ENCODE measurements at places on chromosomes 4 and X.

DNA sequence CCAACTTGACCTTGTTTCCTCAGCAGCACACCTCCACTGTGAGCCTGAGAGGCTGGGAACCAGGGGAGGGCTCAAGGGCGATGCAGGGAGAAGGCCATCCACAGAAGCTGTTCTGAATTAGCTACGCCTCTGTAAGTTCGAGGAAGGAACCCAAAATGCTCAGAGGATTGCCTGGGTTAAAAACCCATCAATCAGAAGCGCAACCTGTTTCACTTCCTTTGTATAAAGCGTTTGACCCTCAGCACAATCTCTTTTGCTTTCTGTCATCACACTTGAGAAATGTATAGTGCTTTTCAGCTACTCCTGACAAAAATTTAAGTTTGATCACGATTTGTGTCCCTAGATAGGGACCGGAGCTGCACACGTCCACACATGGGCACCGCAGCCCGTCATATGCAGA, 48.0 kb upstream of the MAP3K15 start:
- DNase-seq, result no peak

- no peak for DNase-seq
These were observed 1342.4 kb upstream of the TENM3 start for GRCh38 chr4:180900781-180901180.

- no peak for DNase-seq
These were observed 13.0 kb downstream of the CXCL13 start for GRCh38 chr4:77618383-77619241.

DNA sequence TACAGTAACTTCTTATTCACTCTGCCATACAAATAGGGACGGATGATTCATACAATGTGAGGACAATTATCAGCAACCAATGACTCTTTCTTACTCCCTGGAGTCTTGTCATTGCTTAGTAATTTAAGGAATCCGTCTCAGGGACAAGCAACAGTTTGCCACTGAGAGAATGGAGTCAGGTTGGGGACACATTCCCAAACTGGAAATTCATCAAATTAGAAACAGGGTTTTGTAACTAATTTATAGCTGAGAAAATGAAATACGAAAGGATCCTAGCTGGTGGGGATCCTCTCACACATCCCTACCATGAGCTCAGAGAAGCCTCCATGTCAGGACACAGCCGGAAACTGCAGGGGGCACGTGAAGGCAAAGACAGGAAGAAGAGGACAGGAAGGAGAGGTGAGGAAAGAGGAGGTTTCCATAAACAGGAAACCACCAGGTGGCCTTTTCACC, 50.4 kb upstream of the KDR start:
- DNase-seq, result no peak

DNA sequence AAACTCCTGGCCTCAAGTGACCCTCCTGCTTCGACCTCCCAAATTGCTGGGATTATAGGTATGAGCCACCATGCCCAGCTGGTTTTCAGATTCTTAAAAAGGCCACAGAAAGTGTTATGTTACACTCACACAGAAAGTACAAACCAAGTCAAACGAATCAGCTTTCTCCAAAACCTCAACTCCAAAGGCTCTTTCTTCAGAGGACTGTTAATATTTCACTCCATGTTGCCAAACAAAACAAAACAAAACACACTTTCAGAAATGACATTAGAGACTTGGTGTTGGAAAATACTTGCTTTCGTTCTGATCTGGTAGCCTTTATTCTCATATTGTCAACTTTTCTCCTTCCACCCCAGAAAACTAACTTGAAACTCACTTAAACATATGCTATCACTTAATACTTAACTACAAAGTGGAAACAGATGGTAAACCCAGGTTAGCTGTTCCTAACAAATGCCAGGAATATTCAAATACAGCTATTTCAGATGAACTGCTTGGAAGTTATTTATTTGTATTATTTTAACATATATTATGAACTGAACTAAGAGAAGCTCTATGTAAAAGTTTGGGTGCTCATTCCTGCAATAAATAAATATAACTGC, 34.7 kb downstream of the RLIM start:
- no peak for DNase-seq

DNA sequence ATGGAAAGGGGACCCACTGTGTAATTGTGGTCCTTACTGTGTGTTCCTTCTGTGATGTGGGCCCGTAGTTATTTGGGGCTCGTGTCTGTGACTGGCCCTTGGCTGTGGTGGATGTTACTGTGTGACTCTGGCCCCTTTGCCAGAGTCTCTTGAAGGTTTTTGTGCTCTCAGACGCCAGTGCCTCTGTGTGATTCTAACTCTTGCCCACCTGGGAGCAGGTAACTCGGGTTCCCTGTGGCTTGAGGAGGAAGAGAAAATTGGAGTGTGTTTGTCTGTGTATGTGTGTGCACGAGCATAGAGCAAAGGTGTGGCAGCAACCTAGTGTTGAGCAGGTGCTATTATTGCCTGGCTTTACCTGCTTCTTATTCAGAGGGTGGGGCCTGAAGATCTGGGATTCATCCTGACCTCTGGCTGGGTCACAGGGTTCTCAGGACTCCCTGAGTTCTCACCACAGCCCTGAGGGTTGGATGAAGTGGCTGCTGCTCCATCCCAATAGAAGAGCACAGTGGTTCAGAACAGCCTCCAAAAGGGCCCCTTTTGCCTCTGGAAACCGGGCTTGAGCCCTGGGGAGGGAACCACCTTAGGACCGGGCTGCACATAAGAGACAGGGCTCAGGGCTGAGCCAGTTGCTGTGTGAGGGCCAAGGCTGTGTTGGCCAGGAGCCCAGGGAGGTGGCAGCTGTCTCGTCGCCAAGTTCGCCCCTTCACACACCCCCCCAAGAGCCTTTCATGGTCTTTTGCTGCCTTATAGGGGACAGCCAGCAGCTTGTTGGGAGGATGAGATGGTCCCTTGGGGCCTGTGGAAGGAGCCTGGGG, 1.3 kb downstream of the RBM10 start:
- no peak for DNase-seq

DNA sequence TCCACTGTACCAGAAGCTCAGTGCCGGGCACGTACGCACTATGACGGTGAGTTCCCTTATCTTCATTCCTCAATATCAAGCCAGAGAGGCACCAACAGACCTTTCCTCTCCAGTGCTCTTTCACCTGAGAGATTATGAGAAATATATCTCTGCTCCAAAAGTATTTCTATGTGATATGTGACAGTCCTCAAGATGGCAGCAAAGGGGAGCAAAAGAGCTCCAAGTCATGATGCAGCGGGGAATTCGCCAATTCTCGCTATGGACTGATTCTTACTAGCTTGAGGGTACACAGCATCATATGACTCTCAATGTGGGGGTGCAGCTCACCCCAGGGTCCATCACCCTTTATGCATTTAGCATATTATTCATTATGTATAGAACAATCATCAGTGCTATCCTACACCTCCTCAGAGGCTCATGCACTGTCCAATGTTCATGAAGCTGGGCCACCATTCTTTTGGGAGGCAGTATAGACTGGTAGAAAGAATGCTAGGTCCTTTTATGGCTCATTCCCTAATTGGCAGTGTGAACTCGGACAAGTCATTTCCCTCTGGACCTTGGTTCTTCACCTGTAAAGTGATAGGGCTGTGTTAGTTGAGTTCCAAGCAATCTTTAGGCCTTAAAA, 12.8 kb upstream of the IQSEC2 start:
- DNase-seq, result no peak

All from Right ventricle myocardium superior (tissue), 1 donor.